ENCODE measurements at places on chromosomes 2 and 18.

DNA sequence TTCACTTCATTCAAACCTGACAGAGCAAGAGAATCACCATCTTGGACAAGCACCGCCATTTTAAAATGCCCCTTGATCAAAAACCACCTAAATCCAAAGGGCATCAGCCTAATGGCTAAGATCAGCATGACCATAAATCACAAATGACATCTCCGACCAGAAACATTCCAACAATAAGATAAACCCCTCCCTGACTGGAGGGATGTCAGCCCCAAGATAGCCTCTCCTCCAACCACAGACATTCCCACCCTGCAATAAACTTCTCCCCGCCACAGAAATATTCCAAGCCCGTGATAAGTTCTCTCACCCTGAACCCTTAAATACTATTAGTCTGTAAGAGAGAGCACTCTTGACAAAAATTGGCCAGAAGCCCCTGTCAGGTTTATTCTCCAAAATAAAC, 21.6 kb upstream of the LYPD1 start:
- no peak for DNase-seq

GRCh38 chr18:72935744-72936143, 68.0 kb upstream of the NETO1 start:
- no peak for DNase-seq

DNA sequence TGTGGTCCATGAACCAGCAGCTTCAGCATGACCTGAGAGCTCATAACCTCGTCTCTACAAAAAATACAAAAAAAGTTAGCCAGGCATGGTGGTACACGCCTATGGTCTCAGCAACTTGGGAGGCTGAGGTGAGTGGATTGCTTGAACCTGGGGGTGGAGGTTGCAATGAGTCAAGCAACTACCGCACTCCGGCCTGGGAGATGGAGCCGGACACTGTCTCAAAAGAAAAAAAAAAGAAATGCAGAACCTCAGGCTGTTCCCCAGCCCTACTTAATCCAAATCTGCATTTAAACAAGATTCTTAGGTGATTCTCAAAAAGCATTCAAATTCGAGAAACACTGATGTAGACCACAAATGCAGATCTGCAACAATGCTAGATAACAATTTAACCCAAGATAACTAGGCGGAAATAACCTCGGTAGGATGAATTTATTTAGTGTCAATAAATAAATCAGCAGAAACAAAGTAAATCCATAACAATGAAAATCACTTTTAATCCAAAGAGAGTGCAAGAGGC, 203.5 kb downstream of the SP3 start:
- no peak for DNase-seq

DNA sequence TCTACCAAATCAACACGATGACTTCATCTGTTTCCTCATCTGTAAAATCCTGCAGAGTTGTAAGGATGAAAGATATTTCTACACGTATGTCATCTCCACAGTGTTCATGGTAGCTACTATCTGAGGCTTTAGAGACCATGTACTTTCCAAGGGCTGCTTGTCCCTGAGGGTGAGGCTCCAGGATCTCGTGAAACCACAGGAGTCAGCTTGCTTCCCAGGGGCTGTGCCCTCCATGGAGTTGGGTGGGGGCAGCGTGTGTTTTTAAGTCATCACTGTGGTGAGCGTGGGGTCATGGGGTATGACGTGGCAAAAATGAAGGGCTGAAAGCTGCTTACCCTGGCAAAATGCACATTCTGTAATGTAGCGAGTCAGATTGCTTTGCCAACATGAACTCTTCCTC, 81.6 kb downstream of the ASAP2 start:
- DNase-seq, result no peak

DNA sequence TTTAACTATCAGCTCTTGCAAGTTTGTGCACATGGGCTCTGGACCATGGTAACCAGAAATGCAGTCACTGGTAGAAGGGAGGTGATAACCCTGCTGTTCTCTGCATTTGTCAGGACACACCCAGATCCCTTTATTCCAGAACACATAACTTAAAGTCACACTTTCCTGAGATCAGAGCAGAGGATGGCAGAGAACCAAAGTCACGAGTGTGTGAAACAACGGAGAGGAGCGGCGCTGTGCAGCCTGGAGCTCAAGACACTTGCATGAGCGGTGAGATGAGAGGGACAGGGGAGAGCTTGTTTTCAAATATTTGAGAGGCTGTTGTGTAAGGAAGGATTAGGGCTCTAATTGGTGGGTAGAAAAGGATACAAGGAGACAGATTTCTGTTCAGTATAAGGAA, 43.3 kb upstream of the AAK1 start:
- no peak for DNase-seq

GRCh38 chr18:77702686-77703085, 453.0 kb downstream of the GALR1 start:
- no peak for DNase-seq

DNA sequence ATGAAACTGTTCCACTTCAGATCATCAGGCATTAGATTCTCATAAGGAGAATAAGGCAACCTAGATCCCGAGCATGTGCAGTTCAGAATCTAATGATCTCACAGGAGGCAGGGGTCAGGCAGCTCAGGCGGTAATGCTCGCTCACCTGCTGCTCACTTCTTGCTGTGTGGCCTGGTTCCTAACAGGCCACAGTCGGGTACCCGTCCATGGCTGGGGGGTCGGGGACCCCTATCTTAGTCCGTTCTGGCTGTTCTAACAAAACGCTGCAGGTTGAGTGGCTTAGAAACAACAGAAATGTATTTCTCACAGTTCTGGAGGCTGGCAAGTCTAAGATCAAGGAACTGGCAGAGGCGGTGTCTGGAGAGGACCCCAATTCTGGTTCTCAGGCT, 79.2 kb downstream of the ASB1 start:
- no peak for DNase-seq

- DNase-seq, result no peak
Measured at GRCh38 chr2:126778561-126779501, 119.9 kb upstream of the TEX51 start.

GRCh38 chr2:99571533-99571932, 81.7 kb upstream of the REV1 start:
- no peak for DNase-seq

GRCh38 chr2:36451512-36451911, 95.9 kb downstream of the CRIM1 start:
- no peak for DNase-seq

- DNase-seq, result no peak
Measured at GRCh38 chr2:201628545-201628944, 14.8 kb downstream of the TMEM237 start.

GRCh38 chr2:229445019-229445418, 173.9 kb upstream of the PID1 start:
- peak; percentile 13 for DNase-seq

DNA sequence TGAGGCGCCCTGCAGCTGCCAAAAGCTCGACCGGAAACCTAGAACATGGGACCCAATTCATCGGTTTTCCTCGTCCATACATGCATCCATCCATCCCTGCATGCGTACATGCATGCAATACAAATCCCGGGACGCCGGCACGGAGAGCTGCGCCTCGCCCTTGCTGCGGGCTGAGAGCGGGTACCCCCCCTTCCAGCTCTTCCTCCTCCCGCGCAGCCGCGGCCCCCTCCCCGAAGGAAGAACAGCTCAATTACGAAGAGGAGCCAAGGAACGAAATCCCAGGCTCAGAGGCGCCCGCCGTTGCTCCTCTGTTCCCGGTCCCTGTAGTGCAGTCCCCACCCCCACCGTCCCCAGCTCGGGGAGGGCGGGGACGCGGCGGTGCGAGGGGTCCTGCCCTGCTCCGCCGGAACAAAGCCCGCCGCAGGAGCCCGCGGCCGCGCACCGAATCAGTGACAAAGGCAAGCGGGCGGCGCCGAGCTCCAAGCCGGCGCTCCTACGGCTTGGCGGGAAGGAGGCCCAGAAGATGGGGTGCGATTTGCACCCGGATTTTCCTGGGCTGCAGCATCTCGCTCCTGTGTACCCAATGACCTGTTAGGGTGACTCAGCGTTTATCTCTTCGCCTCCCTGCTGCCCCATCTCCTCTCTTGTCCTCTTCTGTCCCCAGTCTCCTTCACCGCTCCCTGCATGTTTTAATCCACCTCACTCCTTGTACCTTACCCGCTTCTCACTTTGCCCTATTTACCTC, 8.9 kb upstream of the POU3F3 start:
- no peak for DNase-seq

GRCh38 chr2:118165595-118165994, 77.3 kb downstream of the INSIG2 start:
- DNase-seq, result no peak

All from body of pancreas (tissue), 4 donors.